GM23338 (cell line): ENCODE measurements at places on chromosomes 7 and 10. TPM values are rescaled to one million over a fixed set of nuclear protein-coding genes. Genes with fewer than 3 reads are reported as not detected.

- DNase-seq: no peak
Observed at GRCh38 chr7:153566324-153566723, 485.9 kb upstream of the DPP6 start.

GRCh38 chr10:97016728-97017473, 168.9 kb downstream of the SLIT1 start:
- DNase-seq: peak; percentile 27

- peak; percentile 82 for DNase-seq
Observed at GRCh38 chr10:75108684-75109458, 2.6 kb upstream of the SAMD8 start.

The FGF8 gene
- total RNA-seq: 6.2 and 6.3 TPM in 2 replicates

DNA sequence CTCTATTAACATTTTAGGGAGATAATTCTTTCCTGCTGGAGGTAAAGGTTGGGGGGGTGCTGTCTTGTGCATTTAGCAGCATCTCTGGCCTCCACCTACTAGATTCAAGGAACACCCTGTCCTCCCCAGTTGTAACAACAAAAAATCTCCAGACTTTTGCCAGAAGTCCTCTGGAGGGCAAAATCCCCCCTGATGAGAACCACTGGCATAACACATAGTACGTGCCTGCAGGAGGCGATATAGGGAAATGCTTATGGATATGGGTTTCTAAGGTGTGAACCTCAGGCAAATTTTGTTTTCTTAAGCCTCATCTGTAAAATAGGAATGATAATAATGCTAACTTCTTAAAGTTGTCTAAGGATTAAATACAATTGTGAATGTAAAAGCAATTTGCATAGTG, 2.9 kb upstream of the OSBPL3 start:
- peak; percentile 69 for DNase-seq

The PIK3AP1 gene
- 2.3 and 2.4 TPM in 2 replicates for total RNA-seq

The EPHA1 gene
- 119 and 154 TPM in 2 replicates for total RNA-seq

- no peak for DNase-seq
Observed at GRCh38 chr7:92092210-92092609, 42.1 kb downstream of the CYP51A1 start.

DNA sequence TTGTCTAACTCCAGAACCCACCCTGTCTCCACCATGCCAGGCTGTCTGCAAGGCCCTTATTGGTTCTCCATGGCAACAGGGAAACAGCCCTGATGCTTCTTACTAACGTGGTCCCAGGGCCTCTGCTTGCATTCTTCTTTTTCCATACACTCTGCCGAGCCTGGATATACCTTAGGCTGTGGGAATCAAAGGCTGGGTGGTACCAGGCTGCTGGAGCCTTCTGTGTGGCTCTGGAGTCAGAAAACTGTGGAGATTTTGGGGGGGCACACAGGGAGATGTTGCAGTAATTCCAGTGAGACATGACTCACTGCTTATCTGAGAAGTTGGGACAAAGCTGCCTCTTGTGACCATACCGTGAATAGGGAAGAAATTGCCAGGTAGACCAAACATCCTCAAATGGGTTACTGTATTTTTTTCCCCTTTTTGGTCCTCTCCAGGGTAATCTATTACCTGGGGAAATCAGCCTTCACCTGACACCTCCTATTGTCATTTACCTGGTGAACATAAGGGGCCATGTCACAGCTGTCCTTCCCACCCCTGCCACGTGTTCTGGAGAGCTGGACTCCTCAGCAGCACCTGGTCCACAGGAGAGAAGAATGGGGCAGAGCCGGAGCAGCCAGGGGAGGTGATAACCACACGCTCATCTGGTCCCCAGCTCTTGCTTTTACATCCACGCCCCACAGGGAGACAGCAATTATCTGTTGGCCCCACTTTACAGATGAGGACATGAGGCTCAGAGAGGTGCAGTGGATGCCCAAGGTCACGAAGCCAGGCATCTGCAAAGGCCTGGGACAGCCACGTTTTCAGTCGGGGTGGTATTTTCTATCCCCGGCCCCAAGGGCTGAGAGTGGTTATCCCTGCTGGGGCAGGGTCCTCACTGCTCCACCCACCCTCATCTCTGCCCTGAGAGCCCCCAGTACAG, 4.6 kb downstream of the CHST3 start:
- no peak for DNase-seq

DNA sequence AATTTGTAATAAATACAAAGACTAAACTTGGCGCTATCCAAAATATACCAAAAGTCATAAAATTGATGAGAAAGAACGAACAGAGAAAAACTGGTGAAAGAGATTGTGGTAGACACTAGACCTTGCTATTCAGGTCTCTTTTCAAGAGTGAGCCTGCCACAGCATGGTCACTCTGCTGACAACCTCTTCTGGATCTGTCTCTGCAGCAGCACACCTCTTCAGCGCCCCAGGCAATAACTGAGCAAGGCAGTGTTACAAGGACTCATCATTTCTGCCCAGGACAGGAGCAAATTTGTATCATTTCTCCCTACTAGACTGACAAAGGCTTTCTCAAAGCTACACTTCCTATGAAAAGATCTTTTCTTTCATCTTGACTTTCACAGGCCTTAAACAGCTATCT, 976.0 kb downstream of the DNAJB9 start:
- no peak for DNase-seq

DNA sequence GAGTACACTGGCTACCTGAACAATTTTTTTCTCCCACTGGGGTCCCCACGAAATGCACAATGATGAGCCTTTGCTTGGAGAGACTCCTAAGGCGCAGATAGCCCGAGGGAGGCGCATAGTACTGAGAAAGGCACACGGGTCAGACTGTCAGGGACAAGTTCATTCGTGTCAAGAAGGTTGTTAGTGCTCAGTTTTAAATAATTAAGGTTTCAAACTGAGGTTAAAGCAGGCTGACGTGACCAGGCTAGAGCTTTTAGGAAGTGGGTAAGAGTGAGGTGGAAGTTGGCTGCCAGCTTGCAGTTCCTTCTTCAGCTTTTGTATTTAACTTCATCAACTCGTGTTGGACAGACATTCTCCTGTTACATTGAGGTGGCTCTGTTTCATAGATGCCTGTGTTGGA, 31.6 kb downstream of the RBM33 start:
- DNase-seq: no peak

DNA sequence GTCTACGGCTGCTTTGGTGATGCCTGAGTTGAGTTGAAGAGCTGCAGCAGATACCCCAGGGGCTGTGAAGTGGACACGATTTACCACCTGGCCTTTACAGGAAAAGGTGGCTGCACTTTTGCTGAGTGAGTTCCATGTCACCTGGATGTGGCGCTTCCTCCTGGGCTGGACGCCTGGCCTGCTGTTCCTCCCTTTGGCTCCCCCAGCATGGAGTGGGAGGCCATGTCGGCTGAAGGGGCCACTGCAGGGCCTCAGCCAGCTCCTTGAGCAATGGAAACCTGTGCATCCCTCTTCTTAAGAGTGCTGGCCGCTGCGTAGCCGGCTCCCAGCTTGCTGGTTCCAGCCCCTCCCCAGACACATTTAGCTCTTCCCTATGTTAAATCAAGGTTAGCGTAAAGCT, 221.0 kb downstream of the GLRX3 start:
- no peak for DNase-seq

GRCh38 chr7:90931986-90932916, 332.0 kb upstream of the FZD1 start:
- no peak for DNase-seq

The MUC12 gene
- 3.8 and 4.6 TPM in 2 replicates for total RNA-seq

- no peak for DNase-seq
Observed at GRCh38 chr10:23433701-23434100, 5.2 kb upstream of the OTUD1 start.

The SCD gene
- 781 and 816 TPM in 2 replicates for total RNA-seq

- DNase-seq: no peak
Observed at GRCh38 chr7:130421684-130422083, 19.1 kb downstream of the CEP41 start.

DNA sequence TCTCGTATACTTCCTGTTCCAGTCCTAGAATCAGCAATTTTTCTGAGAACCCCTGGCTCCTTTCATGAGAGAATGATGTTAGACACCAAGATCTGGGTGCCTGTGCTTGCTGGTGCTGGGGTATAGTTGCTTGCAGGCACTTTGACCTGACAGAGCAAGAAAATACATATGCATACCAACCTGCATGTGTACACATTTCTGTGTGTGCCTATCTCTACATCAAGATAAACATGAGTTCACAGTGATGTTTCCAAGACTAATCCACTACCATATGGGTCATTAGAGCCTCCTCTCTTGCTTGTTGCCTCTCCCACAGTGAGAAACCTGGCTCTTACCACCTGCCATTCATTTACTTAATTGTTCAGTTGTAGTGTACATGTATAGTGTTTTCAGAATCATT, 229.1 kb upstream of the IGFBP3 start:
- no peak for DNase-seq

- DNase-seq: no peak
Observed at GRCh38 chr7:156829669-156830336, 63.2 kb downstream of the LMBR1 start.
